ENCODE measurements at places on chromosomes 2 and 18.

- DNase-seq: no peak
Measured at GRCh38 chr2:144151851-144152250, 368.1 kb downstream of the ZEB2 start.

DNA sequence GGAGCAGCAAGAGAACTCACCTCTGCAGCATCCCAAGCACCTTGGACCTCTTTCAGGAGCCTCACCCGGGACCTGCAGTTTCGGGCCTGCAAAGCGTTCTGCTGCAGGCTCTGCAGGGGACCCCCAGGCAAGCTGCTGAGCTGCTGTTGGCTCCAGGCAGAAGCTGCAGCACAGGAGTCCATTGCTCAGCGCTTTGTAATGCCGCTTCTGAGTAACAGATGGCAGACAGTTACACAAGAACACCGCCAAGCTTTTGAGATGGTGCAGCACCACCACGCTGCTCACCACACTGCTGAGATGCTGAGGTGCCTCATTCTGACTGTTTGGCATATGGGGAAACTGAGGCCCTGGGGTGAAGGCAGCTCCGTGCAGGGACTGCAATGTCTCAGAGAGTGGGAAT lies 1.9 kb upstream of the GALNT14 start:
- no peak for DNase-seq

- no peak for DNase-seq
Measured at GRCh38 chr2:88082781-88083180, 15.2 kb downstream of the SMYD1 start.

DNA sequence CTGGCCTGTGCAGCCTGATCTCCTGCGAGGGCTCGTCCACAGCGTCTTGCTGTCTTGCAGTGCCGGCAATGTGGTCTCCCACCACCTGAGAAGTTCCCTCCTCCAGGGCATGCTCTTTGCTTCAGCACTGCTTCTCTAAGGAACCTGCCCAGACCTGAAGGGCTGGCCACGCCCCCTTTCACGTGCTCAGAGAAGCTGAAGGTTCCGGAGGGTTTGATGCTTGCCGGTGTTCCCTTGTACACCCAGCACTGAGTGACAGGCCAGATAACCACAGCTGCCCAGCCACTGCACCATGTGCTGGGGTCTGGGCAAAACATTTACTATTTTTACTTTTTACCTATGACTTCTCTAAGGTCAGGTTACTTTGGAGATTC lies 1.7 kb upstream of the POLR2D start:
- peak; percentile 38 for DNase-seq

DNA sequence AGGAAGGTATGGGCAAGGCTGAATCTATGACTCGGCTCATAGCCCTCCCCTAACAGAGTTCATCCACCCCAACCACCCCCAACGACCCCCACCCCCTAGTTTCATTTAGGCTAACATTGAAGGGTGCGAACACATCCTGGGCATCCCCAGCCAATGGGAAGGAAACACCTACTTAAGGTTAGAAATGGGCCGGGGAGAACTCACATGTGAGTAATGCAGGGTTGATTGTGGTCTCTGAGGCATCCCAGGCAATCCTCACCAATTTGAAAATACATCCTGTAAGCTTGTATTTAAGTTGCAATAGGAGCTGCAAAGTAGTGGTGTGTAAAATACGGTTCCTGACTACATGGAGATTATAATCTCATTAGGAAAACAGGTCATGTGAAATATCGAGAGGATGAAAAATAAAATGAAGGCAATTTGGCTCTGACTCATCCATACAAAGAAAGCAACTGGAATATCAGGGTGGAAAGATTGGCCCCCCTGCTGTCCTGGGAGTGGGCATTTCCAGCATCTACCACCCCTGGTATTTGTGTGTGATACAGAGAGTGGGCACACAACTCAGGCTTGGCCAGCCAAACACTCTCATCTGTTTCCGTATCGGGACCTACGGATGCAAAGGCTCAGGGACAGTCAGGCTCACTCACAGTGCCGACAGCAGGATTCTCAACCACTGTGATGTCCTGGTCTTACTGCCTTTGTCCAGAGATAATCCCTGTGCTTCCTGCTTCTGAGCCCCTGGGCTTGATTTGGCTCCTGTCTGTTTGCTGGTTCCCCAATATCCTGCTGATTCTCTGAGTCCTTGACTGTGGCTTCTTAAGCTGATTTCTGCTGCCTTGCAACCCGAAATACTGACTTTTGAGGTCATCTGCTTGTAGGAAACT lies 90.0 kb upstream of the NCKAP5 start:
- DNase-seq: no peak

DNA sequence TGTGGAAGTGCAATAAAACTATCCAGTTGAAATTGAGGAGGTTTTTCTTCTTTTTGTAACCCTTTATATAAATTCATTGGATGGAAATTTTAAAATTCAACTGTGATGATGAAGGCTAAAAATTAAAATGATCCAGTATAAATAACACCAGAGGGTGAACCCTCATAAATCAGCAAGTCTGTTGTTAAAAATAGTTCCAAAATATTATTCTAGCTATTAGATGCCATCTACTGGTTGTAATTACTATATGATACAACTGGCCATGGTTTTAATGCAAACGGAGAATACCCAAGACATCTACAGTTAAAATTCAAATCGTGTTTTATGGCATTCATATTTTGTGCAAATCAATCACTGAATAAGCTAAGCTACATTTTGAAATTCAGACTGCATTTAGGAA lies 53.8 kb downstream of the TMEM200C start:
- no peak for DNase-seq

GRCh38 chr2:22347306-22347705 lies 1037.7 kb upstream of the KLHL29 start:
- DNase-seq: no peak

All from activated T-cell treated with anti-CD3 and anti-CD28 coated beads for 48 hours (primary cell).